ENCODE measurements at places on chromosomes 12 and 14.

- DNase-seq, result no peak
Observed at GRCh38 chr12:79560225-79560889, 130.4 kb downstream of the PAWR start.

DNA sequence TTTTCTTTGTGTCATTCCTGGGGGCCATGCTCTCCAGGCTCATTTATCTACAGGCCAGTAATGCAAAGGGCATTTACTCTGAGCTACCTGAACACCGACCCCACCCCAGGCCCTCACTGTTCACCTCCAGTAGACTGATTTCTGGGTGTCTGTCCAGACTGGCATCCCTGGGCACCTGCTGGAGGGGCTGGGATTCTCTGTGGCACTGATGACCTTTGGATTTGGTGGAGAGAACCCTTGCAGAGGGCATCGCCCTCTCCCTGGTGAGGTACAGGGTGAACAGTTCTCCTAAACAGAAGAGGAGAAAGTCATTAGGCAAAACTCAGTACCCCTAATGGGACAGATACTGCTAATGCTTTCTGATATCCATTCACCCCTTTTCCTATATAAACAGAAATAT is 27.1 kb upstream of the RIMBP2 start:
- DNase-seq, result no peak

GRCh38 chr14:53570411-53571387 is 385.9 kb downstream of the BMP4 start:
- no peak for DNase-seq

- DNase-seq, result no peak
Observed at GRCh38 chr12:61810486-61810885, 449.7 kb upstream of the USP15 start.

- no peak for DNase-seq
Observed at GRCh38 chr12:46367351-46368029, 5.1 kb downstream of the SLC38A2 start.

All from effector memory CD4-positive, alpha-beta T cell (primary cell).